Stimulated activated CD8-positive, alpha-beta memory T cell treated with anti-CD3 and anti-CD28 coated beads, Interleukin-7, amount 100 ng/mL, for 48 hours (primary cell): ENCODE measurements at places on chromosomes 3 and 15.

GRCh38 chr3:154758109-154758868, 321.8 kb upstream of the MME start:
- no peak for DNase-seq

- DNase-seq, result no peak
Observed at GRCh38 chr15:67790610-67791319, 34.5 kb upstream of the SKOR1 start.

- DNase-seq, result no peak
Observed at GRCh38 chr3:32882603-32883025, 64.8 kb downstream of the TRIM71 start.

DNA sequence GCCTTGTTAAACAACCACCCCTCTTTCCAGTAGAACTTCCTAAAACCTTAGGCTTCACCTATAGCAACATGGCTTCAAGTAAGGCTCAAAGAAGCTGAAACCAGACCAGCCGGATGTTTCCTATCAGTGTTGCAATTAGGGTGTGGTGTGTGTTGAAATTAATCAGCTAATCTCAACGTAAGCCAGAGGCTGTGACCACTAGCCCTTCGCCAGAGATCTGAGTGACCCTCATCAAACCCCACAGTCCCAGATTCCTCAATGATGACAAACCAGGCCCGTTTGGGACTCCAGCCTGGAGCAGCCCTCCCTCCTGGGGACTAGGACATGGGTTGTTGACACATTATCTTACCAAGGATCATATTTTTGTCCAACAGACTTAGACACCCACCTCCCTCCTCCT, 27.3 kb downstream of the CYP11A1 start:
- no peak for DNase-seq
